Vein endothelial cell (primary cell): ENCODE measurements at places on chromosomes 2 and 18. TPM values are rescaled to one million over a fixed set of nuclear protein-coding genes. Genes with fewer than 3 reads are reported as not detected.

BCL11A gene
- 0.33 and 0.38 TPM in 2 replicates for total RNA-seq

REG3A gene
- total RNA-seq, result not detected in 2 replicates

INO80D gene
- total RNA-seq, result 9.8 and 12.8 TPM in 2 replicates

GDF7 gene
- 2.5 and 11.8 TPM in 2 replicates for total RNA-seq

LIMS2 gene
- 14.6 and 19.6 TPM in 2 replicates for total RNA-seq

UBE2F gene
- 44.1 and 53.7 TPM in 2 replicates for total RNA-seq

DPYSL5 gene
- total RNA-seq, result not detected in 2 replicates

EPG5 gene
- total RNA-seq, result 24.5 and 28.8 TPM in 2 replicates

SCN2A gene
- total RNA-seq, result under 0.01 TPM in 1 of 2 replicates, not detected in the other

NEDD4L gene
- total RNA-seq, result 27.8 and 28.1 TPM in 2 replicates

TRIP12 gene
- total RNA-seq, result 261 and 287 TPM in 2 replicates

NOL4 gene
- 0.29 TPM in 1 of 2 replicates, not detected in the other for total RNA-seq

SLC23A3 gene
- 2.3 and 2.6 TPM in 2 replicates for total RNA-seq

LRATD1 gene
- 6.2 and 8.7 TPM in 2 replicates for total RNA-seq

STARD6 gene
- total RNA-seq, result 0.29 and 0.33 TPM in 2 replicates

CRACDL gene
- 11.1 and 12.4 TPM in 2 replicates for total RNA-seq

KCNG3 gene
- total RNA-seq, result under 0.01 TPM in 2 replicates

SLC5A7 gene
- total RNA-seq, result not detected in 2 replicates

SERPINB12 gene
- total RNA-seq, result not detected in 2 replicates

ALLC gene
- total RNA-seq, result not detected in 2 replicates

METAP1D gene
- total RNA-seq, result 2.9 and 5.0 TPM in 2 replicates

MBD1 gene
- 65.4 and 72.5 TPM in 2 replicates for total RNA-seq

SULT1C2 gene
- not detected in 2 replicates for total RNA-seq

FAM237A gene
- total RNA-seq, result not detected in 2 replicates

RNU2-63P gene
- total RNA-seq, result not detected in 2 replicates

CPO gene
- total RNA-seq, result 0.19 TPM in 1 of 2 replicates, not detected in the other

PLCD4 gene
- total RNA-seq, result 2.9 and 6.5 TPM in 2 replicates

HOXD13 gene
- total RNA-seq, result not detected in 2 replicates

SCYGR4 gene
- not detected in 2 replicates for total RNA-seq

GREB1L gene
- 6.0 and 12.4 TPM in 2 replicates for total RNA-seq

TMBIM1 gene
- 132 and 142 TPM in 2 replicates for total RNA-seq
